ENCODE measurements at places on chromosomes 1 and 21.
A peak's percentile ranks its signal among the peaks of the same experiment; 100 is the strongest.

GRCh38 chr1:84122780-84123382 lies 21.2 kb upstream of the PRKACB start:
- DNase-seq = peak; percentile 16

GRCh38 chr21:38314558-38314957 lies 57.8 kb downstream of the KCNJ15 start:
- no peak for DNase-seq

GRCh38 chr1:160726114-160726497 lies 12.9 kb upstream of the SLAMF7 start:
- DNase-seq = peak; percentile 64

- DNase-seq = no peak
Observed at GRCh38 chr1:160360227-160360695, 6.6 kb upstream of the NHLH1 start.
